ENCODE measurements at places on chromosomes 5 and 9.
A peak's percentile ranks its signal among the peaks of the same experiment; 100 is the strongest.

- DNase-seq = no peak
Observed at GRCh38 chr9:703392-703791, 138.1 kb upstream of the DMRT1 start.

GRCh38 chr9:526904-527591, 312.4 kb downstream of the DOCK8 start:
- no peak for DNase-seq

DNA sequence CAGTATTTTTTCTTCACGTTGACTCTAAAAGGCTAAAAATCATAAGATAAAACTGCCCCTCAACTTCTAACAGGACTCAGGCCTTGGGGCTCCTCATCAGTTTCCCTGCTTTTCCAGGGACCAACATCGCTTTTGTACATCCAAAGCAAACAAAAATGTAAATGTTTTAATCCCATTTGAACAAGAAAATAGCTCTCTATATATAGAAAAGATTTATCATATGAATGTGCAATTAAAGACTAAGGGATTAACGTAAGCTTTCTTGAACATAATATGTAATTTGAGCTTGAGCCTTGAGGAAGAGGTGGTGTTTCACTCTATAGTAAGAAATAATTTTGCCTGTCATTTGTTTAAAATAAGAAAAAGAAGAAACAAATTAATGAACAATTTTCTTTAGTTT, 547.2 kb upstream of the ACO1 start:
- DNase-seq = no peak

- no peak for DNase-seq
Observed at GRCh38 chr9:4670591-4670990, 4.3 kb upstream of the SPATA6L start.

DNA sequence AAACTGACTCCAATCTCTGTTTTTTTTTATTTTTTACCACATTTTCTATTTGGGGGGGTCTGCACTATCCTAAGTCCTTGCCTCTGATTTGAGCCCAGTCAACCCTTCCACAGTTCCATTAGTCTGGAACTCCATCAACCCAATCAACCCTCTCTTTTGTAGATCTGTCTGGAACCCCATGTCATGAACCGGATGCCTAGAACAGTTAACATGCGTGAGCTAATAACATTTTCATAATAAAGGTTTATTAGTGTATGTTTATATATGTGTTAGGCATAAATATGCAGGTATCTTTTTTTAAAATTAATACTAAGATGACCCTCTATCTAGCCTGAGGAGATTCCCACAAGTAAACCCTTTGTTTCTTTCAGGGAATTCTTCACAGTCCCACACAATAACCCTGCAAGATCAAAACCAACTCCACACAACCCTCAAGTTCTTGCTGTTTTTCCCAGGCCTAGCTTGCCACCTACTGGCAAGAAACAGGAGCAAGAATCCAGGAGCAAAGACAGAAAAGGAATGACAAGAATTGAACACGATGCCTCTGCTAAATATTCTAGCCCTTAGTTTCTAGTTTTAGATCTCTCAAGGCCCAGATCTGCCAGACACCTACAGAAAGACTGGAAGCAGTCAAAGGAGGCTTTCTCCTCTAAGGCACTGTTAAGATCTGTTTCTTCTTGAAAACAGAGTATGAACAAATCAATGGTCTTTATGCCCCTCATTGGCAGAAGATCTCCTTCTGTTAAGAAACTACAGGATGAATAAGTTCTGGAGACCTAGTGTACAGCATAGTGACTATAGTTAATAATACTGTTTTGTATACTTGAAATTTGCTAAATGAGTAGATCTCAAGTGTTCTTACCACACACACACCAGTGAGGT, 100.4 kb downstream of the TRIM36 start:
- no peak for DNase-seq

DNA sequence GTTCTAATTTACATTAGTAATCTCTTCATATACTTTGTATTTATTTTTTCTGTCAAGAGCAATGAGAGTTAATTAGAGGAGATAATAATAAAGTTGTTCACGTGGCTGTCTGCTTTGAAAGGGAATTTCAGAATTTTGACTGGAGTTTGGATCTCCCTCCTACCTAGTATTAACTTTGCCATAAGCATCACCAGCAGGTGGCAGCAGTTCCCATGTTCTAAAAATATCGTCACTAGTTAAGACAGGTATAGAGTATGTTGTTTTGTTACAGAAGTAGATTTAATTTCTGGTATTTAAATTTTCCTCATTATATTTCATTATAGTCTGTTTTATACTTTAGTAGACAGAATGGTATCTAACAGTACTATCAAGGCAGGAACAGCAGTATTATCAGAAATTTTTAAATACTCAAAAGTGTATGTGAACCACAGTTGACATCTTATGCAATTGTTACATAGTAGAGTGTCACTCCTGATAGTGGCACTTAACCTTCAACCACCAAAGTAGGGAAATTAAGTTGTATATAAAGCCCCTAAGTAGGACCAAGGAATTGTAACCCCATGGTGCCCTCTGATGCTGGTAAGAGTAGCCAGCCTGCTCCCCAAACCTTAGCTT, 20.4 kb downstream of the GNPDA1 start:
- peak; percentile 80 for DNase-seq

DNA sequence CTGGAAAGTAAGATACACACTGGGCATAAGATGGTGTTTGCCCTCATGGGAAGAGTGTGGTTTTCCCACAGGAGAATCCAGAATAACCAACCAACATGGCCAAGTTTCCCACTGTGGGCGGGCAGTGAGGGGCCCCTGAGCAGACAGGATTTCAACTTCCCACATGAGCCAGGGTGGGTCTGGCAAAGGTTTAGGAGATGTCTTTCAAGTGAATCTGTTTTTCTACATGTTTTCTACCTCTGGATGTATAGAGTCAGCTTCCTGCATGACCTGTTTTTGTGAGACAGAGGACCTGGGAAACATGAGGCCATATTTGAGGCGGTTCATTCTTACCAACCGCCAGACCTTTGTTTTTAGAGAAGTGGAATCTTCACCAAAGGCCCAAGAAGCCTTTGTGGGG, 100.5 kb downstream of the TLE4 start:
- DNase-seq = no peak

DNA sequence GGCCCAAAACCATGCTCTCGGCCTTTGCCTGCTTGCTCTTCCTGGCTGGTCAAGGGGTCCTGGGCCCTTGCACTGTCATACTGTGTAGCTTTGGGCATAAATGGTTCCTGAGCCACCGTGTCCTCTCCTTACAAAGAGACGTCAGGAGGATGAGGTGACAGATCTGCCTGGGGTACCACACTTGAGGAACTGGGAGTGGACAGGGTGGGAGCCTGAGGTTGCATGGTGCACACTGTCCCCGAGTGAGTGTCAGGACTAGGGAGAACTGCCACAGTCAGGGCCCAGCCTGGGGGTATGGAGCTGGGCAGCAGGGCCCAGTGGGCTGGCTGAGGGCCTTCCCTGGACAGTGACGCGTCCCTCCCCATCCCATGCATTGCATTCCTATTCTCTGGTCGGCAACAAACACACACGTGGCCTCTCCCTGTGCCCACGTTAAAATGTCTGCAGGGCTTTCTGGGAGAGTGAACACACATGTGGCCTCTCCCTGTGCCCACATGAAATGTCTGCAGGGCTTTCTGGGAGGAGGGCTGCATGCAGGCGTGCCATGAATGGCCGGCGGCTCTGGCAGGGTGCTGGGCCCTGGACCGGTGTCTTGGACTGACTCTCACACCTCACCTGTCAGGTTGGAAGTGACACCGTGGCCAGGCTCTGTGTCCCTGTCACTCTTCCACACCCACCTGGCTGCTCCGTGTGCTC, 122.1 kb upstream of the COL5A1 start:
- no peak for DNase-seq

DNA sequence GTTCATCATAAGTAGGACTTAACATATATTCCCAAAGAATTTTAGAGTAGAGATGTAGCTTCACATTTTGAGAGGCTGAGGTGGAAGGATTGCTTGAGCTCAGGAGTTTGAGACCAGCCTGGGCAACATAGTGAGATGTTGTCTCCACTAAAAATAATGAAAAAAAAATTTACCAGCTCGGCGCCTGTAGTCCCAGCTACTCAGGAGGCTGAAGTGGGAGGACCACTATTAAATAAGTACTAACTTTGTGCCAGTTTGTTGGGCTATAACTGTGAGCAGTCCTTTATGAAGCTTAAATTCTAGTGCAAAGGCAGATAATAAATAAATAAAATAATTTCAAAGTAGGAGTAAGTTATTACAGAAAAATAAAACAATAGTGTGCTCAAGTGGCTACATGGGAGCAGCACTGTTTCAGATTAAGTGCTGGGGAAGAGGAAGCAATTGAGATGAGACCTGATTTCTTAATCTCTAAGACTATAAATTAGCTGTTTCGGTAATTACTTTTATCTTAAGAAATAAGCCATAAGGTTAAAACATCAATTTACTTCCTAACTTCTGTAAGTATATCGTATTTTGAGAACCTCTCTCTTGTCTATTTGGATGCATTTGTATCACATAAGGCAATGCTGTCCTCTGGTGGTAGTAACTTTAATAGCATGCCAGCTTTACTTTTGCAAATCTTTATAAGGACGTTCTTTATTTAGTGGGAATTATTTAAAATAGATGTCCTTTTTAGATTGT, 98.9 kb downstream of the CSNK1G3 start:
- peak; percentile 2 for DNase-seq

DNA sequence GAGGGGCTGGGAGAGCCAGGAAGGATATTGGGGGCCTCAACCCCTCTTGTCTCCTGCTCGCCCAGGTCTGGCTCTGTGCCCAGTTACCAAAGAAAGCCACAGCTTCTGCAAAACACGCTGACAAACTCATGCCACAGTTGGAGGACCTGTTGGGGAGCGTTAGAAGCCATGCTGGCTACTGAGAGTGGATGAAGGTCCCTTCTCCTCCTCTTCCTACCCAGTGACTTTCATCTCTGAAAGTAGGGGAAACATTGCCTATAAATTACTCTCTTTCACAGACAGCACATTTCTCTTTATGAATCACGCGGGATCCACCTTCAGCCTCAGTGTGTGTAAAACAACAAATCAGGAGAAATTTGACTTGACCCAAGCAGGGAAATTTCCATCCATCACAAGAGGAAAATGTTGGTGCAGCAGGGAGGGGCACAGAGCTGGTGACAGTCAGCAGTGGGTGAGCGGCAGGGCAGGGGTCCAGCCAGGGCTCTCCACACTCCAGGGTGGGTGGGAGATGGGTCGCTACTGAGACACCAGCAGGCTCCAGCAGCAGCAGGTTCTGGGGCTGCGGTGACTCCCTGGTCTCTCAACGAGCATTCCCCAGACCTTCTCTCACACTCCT, 181.9 kb downstream of the FGF18 start:
- DNase-seq = no peak

DNA sequence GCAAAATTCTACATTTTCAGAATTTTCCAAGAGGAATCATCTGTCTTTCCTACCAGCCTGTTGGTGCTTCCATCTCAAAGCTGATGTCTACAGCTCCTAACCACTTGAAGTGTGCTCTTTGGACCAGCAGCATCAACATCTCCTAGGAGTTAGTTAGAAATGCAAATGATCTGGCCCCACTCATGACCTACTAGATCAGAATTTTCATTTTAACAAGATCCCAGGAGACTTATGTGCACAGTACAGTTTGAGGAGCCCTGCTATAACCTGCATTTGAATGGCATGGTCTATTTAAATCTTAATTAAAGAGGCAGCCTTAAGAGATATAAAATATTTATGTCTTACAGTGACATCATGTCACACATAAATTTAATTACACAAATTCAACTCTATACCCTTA, 33.8 kb downstream of the ITK start:
- no peak for DNase-seq

- DNase-seq = no peak
Observed at GRCh38 chr9:125509476-125509875, 197.5 kb downstream of the MAPKAP1 start.

DNA sequence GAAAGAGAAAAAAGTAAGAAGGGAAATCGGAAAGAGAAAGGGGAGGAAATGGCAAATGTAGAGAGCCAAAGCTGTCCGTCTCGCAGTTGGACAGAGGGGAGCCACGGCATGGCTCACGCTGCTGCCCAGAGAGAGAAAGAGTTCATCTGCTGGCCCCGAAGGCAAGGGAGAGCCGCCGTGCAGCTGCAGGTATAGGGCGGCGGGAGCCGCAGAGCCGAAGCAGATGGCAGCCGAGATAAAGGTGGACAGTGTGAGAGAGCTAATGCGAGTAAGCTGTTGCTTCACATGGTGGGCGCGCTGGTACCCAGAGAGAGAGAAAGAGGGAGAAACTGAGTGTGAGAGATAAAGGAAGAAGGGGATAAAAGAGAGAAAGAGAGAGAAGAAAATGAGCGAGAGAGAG, 188.4 kb upstream of the PPP1R26 start:
- no peak for DNase-seq

GRCh38 chr9:135663451-135663770, 302 bp downstream of the LCN9 start:
- DNase-seq = no peak

DNA sequence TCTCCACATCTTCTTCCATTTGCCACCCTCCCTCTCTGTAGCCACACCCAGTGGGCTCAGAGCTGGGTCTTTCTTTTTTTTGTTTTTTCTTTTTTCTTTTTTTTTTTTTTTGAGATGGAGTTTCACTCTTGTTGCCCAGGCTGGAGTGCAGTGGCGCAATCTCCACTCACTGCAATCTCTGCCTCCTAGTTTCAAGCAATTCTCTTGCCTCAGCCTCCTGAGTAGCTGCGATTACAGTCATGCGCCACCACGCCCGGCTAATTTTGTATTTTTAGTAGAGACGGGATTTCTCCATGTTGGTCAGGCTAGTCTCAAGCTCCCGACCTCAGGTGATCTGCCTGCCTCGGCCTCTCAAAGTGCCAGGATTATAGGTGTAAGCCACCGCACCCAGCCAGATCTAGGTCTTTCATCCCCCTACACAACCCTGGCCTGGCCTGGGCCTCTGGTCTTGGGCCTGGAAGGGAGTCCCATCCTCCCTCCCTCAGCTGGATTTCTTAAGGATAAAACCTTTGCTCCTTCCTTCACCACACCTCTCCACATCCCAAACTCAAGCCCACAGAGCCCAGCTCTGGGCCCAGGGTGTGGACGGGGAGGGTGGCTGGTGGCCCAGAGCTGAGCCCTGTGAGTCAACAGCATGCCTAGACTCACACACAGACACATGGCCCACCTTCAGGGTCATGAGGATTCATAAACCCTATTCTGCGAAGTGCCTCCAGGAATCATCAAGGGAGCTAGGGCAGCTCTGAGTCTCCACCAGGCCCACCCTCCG, 18.8 kb upstream of the KCNIP1 start:
- DNase-seq = no peak

All from T-helper 9 cell (primary cell).